ENCODE measurements at places on chromosomes 5 and 9.

DNA sequence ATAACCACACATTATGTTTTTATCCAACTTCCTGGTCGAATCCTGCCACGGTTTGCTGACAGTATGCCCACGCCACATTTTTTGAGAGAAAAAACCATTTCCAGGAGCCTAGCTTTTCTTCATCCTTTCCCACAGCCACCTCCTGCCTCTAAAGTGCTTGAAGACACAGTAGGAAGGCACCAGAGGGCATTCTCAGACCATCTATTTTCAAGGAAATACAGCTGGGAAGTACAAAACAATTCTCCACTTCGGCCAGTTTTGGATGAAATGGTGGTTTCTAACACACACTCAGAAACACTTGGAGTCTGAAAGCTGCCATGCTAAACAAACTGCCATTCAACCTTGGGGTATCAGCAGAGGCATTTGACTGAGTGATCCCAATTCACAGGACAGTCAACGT lies 86.3 kb upstream of the RPS23 start:
- no peak for DNase-seq

DNA sequence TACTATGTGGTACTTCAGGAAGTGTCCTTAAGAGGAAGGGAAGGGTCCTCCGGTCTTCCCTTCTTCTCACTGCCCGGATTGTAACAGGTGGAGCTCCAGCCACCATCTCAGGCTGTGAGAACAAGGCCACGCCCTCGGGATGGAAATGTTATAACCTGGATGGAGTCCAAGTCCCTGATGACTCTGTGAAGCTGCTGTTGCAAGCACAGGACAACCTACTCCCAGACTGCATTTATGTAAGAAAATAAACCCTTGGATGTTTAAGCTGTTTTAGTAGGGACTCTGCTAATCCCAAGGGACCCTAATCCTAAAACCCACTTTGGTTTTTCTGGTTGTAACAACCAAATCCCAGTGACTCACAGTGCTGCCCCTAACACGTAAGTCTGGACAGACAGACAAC lies 221.6 kb downstream of the ACTL7B start:
- no peak for DNase-seq

DNA sequence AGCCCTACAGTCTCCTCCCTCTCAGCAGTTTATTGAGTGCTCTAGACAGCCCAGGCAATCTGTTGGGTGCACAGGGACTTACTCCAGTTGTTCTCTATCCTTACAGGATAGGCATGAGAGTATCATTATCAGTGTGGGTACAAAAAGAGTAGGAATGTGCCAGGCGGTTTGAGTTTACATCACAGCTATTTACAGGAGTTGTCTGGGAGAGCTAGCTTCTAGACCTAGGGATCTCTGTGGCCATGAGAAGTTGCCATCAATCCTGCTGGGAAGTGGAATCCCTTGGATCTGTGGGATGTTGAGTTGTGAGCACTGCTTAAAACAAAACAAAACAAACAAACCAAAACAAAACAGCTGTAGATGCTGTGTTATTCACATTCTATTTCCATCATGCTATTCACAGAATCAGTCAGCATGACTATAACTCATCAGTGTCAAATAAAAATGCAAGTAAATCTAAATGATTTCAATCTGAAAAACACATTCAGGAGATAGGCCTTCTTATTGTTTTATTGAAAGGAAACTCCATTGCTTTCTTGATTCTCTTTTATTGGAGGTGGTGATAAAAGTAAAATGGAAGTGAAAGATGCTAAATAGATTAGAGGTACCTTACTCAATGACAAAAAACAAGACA lies 552.4 kb upstream of the ZNF608 start:
- no peak for DNase-seq

GRCh38 chr9:2620919-2621721 lies 467 bp upstream of the VLDLR start:
- DNase-seq, result peak; percentile 59

DNA sequence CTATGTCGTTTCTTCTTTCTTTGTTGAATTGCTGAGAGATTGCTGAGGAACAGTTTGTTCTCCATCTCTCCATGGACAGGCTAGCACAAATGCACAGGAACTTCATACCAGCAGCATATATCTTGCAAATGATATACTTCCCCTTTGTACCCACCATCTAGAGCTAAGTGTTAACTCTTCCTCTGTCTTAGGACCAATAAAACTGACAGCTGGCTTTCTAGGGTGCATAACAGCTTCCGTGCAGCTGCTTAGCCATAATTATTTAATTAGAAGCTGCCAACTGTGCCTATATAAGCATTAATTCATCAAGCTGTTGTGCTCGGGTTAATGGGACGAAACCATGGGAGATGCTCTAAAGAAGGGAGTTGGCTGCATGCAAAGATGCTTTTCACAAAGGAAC lies 38.7 kb downstream of the KCTD16 start:
- no peak for DNase-seq

- DNase-seq, result no peak
Observed at GRCh38 chr5:51488803-51489642, 105.8 kb downstream of the ISL1 start.

GRCh38 chr5:75526070-75526469 lies 14.4 kb downstream of the POLK start:
- DNase-seq, result no peak

Measured in stimulated activated CD4-positive, alpha-beta T cell treated with anti-CD3 and anti-CD28 coated beads, Interleukin-4, amount 100 ng/mL, for 1 hour (primary cell).